Right lung (tissue), 10 donors: ENCODE measurements at places on chromosomes 5 and 9.

DNA sequence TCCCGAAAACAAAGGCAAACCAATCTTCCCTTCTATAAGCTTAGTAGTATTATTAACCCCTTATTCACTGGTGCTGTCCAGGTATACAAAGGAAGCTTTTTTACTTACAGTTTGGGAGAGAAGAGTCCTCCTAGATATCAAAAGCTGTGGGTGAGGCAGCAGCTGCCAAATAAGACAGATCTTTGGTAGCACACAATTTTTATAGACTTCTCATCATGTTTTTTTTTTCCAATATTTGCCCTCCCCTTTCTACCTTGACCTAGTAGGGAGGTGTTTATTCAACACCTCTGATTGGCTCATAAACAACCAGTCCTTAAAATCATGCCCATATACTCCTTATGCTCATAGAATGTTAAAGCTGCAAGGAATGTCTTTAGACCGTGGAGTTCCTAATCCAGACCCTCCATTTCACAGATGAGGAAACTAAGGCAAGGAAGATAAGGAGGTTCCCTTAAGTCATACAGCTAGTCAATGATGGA is at the start of gene ALDOB:
Gene ALDOB, minus strand, starts transcription at position 174 of the 479 bp plus-strand sequence. CDS start 4,887 bp downstream, outside the sequence.
- DNase-seq: no peak

DNA sequence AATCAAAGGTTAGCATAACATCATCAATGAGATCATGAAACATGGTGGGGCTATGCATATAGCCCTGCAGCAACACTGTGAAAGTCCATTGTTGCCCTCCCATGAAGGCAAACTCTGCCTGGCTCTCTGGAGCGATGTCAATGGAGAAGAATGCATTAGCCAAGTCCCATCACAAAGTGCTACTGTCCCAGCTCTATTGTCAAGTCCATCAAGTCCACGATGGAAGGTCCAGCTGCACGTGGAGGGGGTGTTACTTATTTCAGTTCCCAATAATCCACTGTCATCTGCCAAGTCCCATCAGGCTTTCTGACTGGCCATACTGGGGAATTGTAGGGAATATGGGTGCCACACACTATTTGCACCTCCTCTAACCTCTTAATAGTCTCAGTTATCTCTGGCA is 10.8 kb downstream of the DMAC1 start:
- no peak for DNase-seq

GRCh38 chr9:134329886-134330285 is 3.6 kb downstream of the RXRA start:
- DNase-seq: no peak

- no peak for DNase-seq
Measured at GRCh38 chr5:62190931-62191330, 115.1 kb upstream of the KIF2A start.

DNA sequence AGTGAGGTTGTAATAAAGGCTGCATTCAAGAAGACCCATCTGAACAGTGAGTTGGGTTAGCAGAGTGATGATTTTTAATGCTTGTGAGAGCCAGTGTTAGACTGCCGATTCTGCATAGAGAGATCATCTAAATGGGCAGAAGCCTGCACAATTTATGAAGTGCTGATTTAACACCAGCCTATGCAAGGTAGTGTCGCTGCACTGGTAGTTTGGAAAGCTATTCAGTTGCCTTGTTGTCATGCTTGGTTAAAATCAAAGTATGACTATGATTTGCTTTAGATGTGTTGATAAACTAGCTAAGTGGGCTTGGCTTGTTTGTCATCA is 379 bp upstream of the LRRTM2 start:
- DNase-seq: no peak

DNA sequence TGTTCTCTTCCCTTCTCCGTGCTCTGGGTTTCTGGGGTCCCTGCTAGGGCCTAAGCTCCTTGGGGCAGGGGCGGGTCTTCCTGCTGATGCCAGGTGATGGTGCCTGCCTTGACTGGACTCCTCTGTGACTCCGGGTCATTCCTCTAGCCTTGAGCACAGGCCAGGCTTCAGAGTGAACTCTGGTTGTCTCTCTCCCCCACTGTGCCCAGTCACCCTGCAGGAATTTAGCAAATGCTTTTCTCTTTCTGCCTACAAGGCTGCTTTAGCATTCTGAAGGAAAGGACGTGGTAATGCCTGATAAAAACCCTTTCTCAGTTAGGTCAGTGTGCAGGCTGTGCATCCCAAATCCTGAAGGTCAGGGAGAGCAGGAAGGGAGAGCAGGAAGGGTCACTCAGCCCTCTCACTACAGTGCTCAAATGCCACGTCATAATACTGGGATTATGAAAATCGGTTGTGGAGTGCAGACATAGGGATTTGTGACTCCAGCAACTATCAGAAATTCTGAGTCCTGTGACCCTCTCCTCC is 2.7 kb downstream of the CXCL14 start:
- no peak for DNase-seq

GRCh38 chr5:110768138-110768860 is 29.5 kb downstream of the SLC25A46 start:
- DNase-seq: no peak

DNA sequence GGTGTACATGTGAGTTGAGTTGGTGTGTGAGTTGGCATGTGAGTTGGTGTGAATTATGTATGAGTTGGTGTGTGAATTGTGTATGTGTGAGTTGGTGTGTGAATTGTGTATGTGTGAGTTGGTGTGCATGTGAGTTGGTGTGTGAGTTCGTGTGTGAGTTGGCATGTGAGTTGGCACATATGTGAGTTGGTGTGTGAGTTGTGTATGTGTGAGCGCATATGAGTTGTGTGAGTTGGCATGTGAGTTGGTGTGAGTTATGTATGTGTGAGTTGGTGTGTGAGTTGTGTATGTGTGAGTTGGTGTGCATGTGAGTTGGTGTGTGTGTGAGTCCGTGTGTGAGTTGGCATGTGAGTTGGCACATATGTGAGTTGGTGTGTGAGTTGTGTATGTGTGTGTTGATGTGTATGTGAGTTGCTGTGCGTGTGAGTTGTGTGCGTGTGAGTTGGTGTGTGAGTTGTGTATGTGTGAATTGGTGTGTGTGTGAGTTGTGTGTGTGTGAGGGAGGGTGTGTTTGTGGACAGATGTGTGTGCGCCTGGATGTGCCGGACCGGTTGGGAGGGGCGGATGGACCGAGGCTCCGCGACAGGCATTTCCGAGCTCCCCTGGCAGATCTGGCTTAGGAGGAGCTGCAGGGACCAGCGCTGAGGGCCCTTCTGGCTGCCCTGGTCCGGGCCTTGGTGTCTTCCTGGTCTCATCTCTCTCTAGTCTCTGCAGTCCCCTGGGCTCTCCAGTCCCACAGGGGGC is 162.5 kb upstream of the IER5L start:
- no peak for DNase-seq

GRCh38 chr5:17076272-17076671 is 140.2 kb upstream of the MYO10 start:
- DNase-seq: no peak

DNA sequence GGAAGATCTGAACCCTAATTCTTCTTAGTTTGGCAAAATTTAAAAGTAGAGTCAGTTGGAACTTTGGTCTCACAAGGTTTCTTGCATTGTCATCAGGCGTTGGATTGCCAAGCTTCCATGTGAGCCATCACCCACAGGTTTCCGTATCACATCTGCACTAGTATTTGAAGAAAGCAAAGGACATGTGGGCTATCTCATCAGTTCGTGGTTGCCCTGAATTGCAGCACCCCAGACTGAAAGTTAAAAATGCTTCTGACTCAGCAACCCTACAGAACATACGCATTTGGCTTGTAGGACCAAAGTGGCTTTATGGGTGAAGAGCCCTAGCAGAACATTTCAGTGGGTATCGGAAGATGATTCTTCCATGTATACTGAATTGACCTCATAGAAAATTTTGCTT is 358.0 kb downstream of the ENC1 start:
- DNase-seq: no peak

DNA sequence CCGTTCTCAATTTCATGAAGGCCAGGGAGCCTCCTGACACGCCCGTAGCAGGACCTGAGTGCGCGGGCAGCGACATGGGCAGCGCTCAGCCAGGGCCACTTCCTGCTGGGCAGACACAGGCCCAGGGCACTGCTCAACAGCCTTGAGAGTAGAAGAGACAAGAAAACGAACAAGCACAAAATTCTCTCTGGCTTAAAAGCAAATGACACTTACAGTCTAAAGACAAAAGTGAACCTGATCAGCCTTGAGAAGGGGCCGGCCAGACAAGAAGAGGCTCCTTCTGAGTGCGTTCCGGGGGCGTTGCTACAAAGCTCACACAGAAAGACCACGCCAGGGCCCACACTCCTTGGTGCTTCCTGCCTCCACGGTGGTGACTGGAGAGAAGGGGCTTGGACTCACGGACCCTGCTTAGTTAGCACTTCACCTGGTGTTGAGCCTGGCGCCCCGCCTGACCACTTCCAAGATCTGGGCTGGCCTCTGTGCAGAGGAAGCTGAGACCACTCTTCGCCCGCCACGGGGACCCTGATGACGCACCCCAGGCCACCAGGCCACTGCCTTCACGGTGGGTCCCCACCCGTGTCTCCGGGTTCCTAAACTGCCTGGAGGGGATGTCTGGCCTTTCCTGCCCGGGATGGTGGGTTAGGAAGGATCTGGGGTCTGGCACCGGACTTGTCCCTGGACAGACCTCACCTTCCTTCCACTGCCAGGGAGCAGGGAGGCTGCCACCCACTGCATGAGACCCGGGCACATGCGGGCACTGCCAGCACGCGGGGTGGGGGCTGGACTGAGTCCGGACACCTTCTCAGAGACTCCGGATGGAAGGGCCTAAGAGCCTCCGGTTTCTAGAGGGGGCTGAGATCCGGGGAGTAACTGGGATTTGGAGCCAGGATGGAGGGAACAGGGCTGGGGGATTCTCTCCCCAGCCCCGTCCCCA is 1.3 kb downstream of the SLC12A7 start:
- no peak for DNase-seq
